ENCODE measurements at places on chromosomes 7 and 10.

DNA sequence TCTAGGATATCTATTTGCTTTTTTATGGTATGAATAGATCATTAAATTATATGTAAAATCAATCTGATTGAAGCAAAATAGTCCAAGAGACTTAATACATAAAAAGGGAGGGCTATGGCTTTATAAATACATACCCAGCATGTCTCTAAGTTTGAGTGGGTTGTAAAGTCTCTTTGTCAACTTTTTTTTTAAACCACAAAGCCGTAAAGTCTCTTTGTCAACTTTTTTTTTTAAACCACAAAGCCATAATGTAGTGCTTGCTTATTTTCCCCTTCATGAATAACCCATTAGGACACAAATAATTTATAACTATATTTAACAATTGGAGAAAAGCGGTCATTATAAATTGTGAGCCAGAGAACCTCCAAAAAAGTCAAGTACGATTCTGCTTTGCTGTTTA is 5.7 kb downstream of the HECTD2 start:
- no peak for DNase-seq

GRCh38 chr7:42090806-42091205 is 146.2 kb downstream of the GLI3 start:
- no peak for DNase-seq

DNA sequence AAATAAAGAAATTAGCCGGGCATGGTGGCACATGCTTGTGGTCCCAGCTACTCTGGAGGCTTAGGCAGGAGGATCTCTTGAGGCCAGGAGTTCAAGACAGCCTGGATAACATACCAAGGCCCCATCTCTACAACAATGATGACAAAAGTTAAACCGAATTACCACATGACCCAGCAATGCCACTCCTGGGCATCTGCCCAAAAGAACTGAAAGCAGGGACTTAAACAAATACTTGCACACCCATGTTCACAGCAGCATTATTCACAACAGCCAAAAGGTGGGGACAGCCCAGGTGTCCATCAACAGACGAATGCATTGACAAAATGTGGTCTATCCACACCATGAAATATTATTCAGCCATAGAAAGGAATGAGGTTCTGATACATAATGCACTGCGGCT is 83.9 kb downstream of the HIP1 start:
- DNase-seq: no peak

GRCh38 chr10:70564901-70565351 is 37.6 kb downstream of the PRF1 start:
- DNase-seq: no peak

DNA sequence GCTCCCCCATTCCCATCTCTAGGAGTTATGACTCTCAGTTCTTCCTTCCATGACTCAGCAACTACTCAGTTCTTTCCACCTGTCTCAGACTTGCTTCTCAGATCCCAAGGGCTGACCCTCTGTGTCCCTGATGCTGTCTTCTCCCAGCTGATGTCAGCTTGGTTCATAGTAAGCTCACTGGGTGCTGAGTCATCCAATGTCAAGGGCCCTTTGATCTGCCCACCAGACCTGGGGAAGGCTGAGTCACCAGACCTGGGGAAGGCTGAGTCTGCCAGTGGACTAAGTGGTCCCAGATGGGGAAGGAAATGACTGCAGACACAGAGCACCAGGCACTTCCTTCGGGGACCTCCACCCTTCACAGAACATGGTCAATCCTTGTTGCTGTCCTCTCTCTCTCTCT is 76.1 kb upstream of the ZEB1 start:
- DNase-seq: no peak

GRCh38 chr10:48711830-48712229 is 27.2 kb downstream of the WDFY4 start:
- no peak for DNase-seq

GRCh38 chr10:75926763-75927162 is 495.3 kb downstream of the LRMDA start:
- no peak for DNase-seq

DNA sequence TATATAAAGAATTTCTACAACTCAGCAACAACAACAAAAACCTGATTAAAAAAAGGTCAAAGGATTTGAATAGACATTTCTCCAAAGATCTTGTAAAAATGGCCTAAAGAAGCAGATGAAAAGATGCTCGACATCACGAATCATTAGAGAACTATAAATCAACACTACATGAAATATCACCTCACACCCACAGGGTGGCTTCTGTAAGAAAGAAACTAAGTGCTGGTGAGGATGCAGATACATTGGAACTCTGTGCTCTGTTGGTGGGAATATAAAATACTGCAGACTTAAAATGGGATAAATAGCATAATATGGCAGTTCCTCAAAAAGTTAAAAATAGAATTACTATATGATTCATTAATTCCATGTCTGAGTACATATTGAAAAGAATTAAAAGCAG is 38.3 kb upstream of the CDCA7L start:
- DNase-seq: no peak

DNA sequence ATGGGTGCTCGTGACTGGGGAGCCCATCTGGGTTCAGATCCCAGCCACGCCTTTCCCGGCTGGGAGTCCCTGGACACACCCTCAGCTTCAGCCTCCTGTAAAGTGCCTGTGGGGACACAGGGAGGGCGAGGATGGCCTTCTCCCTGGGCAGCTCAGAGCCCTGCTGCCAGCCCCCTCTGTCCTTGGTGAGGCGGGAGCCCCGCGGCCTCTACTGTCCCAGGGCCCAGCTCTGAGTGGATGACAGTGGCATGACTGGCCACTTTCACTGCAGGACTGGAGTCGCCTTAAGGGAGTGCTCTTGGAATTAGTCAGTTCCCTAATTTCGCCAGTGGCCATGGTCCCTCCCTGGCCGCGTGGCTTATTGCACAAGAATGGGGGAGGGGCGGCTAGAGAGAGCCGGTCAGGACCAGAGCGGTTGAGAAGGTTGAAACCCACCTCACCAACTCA is 4.6 kb downstream of the BRI3 start:
- DNase-seq: no peak

GRCh38 chr7:55261386-55261770 is 103.8 kb upstream of the LANCL2 start:
- DNase-seq: no peak

- no peak for DNase-seq
These were observed 103.0 kb downstream of the CNOT4 start for GRCh38 chr7:135406918-135407317.

DNA sequence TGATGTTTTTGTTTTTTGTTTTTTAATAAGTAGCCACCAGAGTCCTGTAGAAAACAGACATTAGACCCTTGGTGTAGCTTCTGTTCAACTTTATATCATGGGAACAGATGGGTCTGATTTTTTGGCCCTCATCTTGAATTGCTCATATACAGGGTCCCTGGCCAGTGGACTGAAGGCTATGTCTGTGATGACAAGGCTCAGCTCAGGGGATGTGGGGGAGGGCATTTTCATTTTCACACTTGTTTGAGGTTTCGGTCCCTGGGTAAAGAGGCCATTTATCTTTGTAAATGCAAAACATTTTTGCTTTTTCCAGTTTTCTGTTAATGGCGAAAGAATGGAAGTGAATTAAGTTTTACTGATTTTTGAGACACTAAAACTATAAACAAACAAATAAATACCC is 257.6 kb upstream of the PHYHIPL start:
- DNase-seq: no peak

DNA sequence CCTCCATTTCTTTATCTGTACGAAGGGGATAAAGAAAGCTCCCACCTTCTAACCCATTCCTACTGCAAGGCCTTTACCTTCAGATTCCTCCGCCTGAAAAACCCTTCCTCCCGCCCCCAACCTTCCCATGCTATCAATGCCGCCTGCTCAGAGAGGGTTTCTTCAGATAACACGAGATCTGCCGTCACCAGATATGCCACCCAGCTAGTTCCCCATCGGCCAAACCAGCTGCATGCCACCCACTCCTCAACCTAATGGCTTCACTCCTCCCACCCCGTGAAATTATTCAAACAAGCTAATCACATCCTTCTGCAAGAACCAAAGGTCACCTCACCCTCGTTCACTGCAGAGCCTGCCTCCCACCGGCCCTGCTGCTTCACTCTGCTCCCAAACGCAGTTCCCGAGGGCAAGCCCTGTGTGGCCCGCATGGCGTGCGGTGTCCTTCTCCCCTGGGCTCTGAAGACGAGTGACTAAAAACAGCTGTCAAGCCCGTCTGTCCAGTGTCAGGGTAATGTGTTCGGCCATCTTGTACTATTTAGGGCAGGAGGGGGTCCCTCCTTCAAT is 46.8 kb upstream of the TMEM213 start:
- no peak for DNase-seq

- DNase-seq: no peak
These were observed 148.2 kb downstream of the RAPGEF5 start for GRCh38 chr7:22208799-22209198.

DNA sequence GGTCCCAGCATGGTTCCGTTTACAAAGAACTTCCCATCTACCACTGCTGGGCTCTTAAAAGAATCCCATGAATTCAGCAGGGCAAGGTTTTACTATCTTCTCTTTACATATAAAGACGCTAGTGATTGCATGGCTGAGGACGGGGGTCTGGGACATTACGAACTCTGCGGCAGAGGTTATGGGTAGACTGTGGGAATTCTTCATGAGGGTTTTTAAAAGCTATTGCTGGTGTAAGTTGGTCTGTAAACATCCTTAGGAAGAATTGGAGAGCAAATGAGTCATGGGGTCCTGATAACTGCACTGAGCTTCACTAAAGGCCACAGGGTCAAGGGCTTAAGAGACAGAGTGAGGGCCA is 53.1 kb upstream of the TMEM72 start:
- no peak for DNase-seq

- no peak for DNase-seq
These were observed 65.5 kb downstream of the SNX10 start for GRCh38 chr7:26356929-26357798.

DNA sequence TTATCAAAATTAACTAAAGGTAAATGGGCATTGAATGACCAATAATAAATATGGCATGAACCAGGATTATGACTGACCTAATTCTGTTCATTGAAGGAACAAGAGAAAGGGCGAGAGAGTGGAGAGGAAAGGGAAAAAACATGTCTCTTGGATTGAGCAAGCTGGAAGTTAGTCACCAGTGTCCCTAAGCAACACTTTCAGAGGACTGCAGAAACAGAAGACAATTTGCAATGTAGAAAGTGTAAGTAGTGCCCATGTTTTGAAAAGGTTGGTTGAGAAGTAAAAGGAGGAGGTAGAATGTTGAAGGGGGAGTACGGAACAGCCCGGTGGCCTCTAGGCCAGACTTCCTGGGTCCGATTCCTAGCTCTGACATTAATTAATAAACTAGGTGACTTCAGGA is 94.6 kb downstream of the FAS start:
- no peak for DNase-seq

- DNase-seq: no peak
These were observed 8.9 kb upstream of the EXOC6 start for GRCh38 chr10:92839191-92840085.

DNA sequence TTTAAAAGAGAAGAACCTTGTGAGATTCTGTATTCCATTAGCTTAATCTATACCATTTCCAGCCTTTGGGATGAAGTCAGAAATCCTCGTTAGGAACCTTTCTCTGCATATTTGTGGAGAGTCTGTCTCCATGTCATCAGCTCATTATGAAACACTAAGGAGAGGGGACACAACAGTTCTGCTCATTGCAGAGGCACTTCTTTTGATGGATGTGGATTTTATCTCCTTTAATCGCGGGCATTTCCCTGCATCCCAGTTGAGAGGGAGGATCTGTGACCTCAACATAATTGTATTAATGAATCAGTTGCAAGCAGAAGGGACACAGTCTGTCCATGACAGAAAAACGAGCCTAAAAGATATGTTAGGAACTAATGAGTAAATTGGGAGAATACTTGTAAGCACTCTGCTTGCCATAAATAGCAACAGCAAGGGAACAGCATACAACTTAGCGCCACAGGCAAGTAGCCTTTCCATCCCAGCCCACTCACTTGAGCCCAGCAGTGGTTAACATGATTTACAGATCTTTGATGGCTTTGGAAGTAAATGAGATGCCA is 37.9 kb downstream of the SORCS1 start:
- DNase-seq: no peak

DNA sequence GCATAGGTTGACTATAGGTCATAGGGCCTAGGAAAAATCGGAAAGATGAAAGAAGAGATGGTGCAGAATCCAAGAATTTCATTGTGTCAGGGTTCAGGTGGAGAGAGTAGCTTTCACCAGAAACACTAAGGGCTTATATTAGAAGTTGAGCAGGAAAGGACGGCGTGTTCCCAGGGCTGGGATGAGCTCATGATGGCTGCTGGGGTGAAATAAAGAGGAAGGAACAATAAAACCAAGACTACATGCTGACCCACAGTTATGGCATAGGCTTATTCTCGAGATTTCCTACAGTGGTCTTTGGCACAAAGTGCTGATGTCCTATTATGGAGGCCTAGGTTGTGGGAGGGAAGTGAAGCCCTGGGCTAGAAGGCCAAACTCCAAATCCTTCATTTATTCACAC is 195.8 kb downstream of the PTEN start:
- no peak for DNase-seq

DNA sequence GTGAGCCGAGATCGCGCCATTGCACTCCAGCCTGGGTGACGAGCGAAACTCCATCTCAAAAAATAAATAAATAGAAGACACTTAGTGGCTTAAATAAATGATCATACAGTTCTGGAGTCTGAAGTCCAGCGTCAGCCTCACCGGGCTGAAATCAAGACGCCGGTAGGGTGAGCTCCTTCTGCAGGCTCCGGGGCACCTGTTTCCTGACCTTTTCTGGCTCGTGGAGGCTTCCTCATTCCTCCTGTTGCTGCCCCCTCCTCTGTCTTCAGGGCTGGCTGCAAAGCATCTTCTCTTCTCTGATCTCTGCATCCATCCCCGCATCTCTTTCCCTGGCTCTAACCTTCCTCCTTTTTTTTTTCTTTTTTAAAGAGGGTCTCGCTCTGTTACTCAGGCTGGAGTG is 32.8 kb downstream of the LIMK1 start:
- no peak for DNase-seq

- DNase-seq: no peak
These were observed 9.2 kb downstream of the AGBL3 start for GRCh38 chr7:134995239-134996096.

- no peak for DNase-seq
These were observed 69.0 kb downstream of the DKK1 start for GRCh38 chr10:52383088-52383487.

- DNase-seq: peak; percentile 33
These were observed 32.1 kb downstream of the LRRC27 start for GRCh38 chr10:132363921-132364593.

- no peak for DNase-seq
These were observed 128.4 kb upstream of the SMIM30 start for GRCh38 chr7:113246738-113247137.

Measured in putamen (tissue), 1 donor.